ENCODE measurements at places on chromosomes 1 and 21.
A peak's percentile ranks its signal among the peaks of the same experiment; 100 is the strongest.

GRCh38 chr1:117928881-117929342, 509 bp downstream of the GDAP2 start:
- peak; percentile 1 for DNase-seq

- DNase-seq: no peak
These were observed 599.0 kb downstream of the LMO4 start for GRCh38 chr1:87927391-87928280.

- DNase-seq: no peak
These were observed 247.6 kb downstream of the TGFB2 start for GRCh38 chr1:218592688-218593087.

DNA sequence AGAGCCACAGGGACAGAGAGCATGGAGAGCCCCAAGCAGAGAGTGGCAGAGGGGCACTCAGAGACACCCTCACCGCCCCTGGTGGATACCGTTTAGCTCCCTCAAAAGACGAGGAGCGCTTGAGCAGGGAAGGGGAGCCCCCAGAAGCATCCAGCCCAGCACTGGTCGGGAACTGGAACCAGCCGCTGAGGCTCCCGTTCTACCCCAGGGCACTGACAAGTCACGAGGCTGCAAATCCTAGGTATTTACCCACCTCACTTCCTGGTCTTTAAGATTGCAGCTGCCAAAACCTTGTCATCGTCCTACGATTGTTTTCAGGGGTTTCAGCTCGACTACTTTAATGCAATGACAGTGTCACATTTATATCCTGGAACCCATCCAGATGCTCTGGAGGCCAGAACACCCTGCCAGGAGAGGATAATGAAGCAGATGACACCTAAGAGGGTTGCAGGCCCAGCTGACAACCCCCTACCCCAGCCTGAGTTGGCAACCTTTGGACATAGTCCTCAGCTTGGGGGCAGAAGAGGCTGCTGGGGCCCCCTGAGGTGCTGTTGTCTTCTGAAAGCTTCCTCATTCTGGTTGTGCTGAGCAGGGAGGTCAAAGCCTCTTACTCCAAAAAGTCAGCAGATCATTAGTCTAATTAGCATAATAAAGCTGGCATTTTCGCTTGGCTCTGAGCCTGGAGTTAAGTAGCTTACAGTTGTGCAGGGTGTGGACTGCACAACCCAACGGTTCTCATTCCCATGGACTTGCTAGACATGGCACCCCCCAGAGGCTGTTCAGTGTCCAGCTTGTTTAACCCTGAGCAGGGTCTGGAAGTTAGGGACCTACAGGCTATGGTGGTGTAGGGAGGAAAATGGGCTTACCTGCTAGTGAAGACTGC, 20.6 kb upstream of the BACE2 start:
- DNase-seq: no peak

GRCh38 chr1:33299461-33300155, 21.3 kb downstream of the A3GALT2 start:
- DNase-seq: no peak

DNA sequence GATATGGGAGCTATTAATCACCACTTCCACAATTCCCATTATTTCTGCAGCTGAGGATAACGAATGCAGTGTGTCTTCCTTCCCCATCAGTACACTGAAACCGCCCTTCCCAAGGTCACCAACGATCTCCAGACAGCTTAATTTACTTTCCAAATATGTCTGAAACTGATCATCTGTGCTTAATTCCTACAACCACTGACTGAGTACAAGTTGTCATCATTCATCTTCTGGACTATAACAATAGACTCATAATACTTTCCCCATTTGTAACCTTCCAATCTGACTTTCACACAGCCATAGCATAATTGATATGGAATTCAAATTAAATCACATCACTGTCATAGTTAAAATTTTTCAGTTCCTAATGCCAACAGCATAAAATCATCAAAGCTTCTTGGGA, 17.4 kb downstream of the DNM3 start:
- DNase-seq: no peak

- no peak for DNase-seq
These were observed 14.7 kb downstream of the ATPAF1 start for GRCh38 chr1:46653405-46653958.

- DNase-seq: no peak
These were observed 1.1 kb downstream of the SERBP1 start for GRCh38 chr1:67429011-67429527.

GRCh38 chr1:227937031-227937837, 10.5 kb downstream of the WNT9A start:
- DNase-seq: no peak

- no peak for DNase-seq
These were observed 7.6 kb downstream of the SESN2 start for GRCh38 chr1:28266920-28267322.

GRCh38 chr1:2049718-2050431, at the start of gene PRKCZ:
Gene PRKCZ, plus strand, starts transcription at chr1:2050411. Its CDS starts 220 bp downstream, at chr1:2050631.
- peak; percentile 29 for DNase-seq

DNA sequence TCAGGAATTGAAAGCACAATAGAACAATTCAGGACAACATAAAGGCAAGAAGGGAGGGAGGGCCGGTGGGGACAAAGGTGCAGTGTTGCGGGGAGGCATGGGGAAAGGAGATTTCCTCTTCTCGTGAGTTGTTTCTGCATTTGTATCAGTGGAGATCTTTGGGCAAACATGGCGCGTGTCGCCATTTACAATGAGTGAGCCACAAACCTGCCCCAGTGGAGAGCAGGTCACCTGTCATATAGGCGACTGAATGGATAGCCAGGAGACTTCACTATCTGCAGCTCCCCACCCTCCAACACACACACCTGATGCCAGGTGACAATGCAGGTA, 87.7 kb upstream of the SLC45A1 start:
- DNase-seq: no peak

DNA sequence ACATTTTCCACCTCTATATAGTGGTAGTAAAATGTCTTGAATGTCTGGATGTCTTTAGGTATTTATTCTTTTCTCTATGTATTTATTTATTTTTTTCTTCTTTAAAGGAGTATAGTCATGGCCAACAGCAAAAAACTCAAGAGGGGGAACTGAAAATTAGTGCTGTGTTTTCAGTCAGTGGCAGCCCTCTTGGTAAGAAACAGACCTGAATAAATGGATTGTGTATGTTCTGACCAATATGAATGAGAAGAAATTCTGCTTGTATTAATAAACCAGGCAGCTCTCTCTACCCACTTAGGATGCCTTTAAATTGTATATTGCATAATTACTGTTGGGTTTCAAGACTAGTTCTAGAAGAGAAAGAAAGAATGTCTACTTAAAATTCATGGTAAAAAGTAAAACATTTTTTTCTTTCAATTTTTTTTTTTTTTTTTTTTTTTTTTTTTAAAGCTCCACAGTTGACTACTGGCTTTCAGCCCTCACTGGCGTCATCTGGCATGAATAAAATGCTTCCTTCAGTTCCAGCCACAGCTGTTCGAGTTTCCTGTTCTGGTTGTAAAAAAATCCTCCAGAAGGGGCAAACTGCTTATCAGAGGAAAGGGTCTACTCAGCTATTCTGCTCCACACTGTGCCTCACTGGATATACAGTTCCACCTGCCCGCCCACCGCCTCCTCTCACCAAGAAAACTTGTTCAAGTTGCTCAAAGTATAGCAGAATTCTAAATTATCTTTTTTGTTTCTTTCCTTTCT, 101.6 kb downstream of the ZMYM4 start:
- DNase-seq: peak; percentile 34

DNA sequence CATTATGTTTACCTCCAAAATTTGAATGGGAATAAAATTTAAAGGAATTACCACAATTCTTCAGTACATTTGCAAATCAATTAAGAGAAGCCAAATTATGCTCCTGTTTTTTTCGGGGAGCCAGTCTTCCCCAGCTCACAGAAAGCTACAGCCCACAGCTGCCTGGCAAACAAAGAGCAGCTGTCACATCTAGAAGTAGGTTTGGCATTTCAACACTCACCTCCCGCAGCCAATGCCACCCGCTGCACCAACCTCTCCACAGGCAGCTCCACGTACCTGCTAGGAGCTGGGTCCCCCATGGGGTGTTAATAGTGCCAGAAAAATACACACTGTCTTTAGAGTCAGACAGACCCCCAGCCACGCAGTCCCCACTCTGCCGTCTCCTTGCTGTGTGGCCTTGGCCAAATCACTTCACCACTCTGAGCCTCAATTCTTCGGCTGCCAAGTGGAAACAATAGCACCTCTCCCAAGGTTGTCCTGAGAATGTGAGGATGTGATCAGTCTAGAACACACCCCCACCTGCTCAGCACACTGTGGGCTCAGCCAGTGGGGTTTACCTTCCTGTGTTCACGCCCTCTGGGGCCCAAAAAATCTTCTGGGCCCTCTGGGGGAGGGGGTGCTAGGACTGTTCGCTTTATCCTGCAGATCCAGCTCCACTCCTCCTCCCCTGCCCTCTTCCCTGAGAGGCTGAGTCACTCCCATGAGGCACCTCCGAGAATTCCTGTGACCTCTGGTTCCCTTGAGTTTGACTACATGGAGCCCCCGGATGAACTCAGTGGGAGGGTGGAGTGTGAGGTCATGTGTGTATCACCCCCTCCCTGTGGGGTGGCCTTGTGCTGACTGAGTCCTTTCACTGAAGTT, 204.3 kb upstream of the GRIK3 start:
- DNase-seq: no peak

DNA sequence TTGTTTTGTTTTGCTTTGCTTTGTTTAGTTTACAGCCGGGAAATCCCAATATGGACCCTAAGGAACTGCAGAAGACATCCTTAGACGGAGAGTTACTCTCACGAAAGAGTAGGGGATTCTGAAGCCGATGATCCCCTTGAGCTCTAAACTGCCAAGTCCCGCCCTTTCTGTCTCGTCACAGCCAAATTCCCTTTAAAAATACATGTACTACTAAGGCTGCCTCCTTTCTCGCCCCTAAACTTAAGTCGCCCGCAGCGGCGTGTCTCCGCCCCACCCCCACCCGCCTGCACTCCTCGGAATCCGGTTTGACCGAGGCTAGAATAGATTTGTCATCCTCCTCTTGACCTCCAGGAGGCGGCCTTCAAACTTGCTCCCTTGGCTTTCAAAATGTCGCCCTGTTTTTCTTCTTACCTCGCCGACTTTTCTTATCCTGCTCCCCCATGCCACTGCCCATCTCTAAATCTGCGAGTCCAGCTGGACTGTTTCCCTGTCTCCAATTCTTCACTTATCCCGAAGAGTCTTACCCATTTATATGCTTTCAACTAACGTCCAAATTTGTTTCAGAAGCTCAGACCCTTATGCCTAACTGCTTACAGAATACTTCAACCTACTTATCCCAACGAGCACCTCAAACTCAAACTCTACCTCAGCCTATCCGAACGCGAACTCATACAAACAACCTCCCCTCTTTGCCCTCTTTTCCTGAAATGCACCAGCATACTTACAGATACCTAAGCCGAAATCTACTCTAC, 10.9 kb upstream of the BOLA1 start:
- DNase-seq: peak; percentile 94

DNA sequence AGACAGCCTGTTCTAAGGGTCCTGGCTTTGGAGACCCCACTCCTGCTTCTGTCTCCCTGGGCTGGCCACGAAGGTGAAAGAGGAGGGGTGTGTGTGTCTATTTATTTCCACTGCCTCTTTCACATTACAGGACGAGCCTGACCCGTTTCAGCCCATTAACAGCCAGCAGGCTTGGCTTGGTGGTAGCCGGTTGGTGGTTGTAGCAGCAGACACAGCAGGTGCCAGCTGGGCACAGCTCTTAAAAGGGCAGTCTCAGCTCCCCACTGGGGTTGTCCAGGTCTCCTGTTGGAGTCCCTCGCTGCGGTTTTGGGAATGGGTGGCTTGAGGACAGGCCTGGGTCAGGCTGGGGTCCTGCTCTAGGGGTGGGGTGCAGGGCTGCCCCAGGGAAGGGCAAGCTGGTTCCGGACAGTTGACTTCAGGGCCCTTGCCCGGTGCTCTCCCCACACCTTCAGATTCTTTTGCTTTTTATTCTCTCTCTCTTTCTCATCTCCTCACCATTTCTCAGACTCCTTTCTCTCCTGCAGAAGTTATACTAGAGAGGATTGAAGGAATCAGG, 84.6 kb downstream of the ACTL8 start:
- no peak for DNase-seq

- DNase-seq: no peak
These were observed 34.4 kb downstream of the TMCC2 start for GRCh38 chr1:205261946-205262691.

GRCh38 chr1:214066936-214067335, 79.2 kb downstream of the PROX1 start:
- DNase-seq: peak; percentile 96

GRCh38 chr1:39346872-39347271, 142.4 kb downstream of the MACF1 start:
- DNase-seq: no peak

GRCh38 chr1:24366707-24367106, 46.9 kb downstream of the STPG1 start:
- no peak for DNase-seq

- no peak for DNase-seq
These were observed 1203.9 kb downstream of the AMY1C start for GRCh38 chr1:104953555-104953954.

- no peak for DNase-seq
These were observed 265.7 kb downstream of the PTBP2 start for GRCh38 chr1:96987186-96987703.

GRCh38 chr1:86460998-86461397, 7.7 kb upstream of the CLCA1 start:
- no peak for DNase-seq

GRCh38 chr1:247935781-247936180, 11.1 kb downstream of the OR2AJ1 start:
- no peak for DNase-seq
